ENCODE measurements at places on chromosomes 1 and 21.

GRCh38 chr1:38129473-38129872, 82.9 kb upstream of the POU3F1 start:
- DNase-seq = no peak

DNA sequence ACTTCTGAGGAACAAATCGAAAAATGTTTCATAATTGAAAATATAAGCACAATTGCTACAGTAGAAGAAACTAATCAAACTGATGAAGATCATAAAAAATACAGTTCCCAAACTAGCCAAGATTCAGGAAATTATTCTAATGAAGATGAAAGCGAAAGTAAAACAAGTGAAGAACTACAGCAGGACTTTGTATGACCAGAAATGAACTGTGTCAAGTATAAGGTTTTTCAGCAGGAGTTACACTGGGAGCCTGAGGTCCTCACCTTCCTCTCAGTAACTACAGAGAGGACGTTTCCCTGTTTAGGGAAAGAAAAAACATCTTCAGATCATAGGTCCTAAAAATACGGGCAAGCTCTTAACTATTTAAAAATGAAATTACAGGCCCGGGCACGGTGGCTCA, 30.6 kb downstream of the IFNAR1 start:
- no peak for DNase-seq

DNA sequence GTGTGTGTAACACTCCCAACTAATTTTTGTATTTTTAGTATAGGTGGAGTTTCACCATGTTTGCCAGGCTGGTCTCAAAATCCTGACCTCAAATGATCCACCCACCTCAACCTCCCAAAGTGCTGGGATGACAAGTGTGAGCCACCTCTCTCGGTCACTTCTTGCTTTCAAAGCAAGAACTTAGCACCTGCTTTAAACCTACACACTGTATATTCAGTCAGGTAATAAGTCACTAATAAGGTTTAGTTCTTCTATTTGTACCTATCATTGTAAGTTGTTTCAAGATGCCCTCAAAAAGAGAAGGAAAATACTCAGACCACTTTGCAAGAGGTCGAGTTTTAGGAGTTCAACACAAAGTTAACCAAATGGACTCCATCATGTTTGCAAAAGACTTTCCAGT, 431.3 kb downstream of the MRPL39 start:
- no peak for DNase-seq

GRCh38 chr1:156893048-156893953, at the start of gene PEAR1:
Gene PEAR1, plus strand, starts transcription at chr1:156893718. Its CDS starts 10,209 bp downstream, at chr1:156903927.
- DNase-seq = no peak

GRCh38 chr21:15667010-15667409, 62.8 kb upstream of the USP25 start:
- DNase-seq = no peak

GRCh38 chr1:226681652-226682493, 57.2 kb downstream of the ITPKB start:
- no peak for DNase-seq

DNA sequence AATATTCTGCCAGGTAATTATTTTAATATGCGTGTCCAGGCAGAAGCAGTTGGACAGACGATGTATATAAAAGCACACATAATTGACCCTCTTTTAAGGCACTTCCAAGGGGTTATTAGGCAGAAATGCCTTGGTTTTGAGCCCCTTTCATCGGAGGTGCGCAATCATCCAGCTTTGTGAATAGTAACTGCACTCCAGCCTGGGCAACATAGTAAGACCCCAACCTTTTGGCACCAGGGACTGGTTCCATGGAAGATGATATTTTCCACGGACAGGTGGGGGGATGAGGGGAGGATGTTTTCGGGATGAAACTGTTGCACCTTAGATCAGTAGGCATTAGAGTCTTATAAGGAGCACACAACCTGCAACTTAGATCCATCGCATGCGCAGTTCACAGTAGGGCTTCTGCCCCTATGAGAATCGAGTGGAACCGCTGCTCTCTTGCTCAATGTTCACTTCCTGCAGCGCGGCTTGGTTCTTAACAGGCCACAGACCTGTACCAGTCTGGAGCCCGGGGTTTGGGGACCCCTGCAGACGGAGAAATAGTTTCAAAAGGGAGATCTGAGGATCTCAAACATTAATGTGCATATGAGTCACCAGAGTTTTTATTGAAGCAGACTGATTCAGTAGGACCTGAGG, 1.8 kb upstream of the MCOLN2 start:
- peak; percentile 43 for DNase-seq

GRCh38 chr1:167431261-167431908, 86.9 kb downstream of the CD247 start:
- no peak for DNase-seq

- DNase-seq = no peak
These were observed 3.5 kb downstream of the PLPP3 start for GRCh38 chr1:56575865-56576264.

DNA sequence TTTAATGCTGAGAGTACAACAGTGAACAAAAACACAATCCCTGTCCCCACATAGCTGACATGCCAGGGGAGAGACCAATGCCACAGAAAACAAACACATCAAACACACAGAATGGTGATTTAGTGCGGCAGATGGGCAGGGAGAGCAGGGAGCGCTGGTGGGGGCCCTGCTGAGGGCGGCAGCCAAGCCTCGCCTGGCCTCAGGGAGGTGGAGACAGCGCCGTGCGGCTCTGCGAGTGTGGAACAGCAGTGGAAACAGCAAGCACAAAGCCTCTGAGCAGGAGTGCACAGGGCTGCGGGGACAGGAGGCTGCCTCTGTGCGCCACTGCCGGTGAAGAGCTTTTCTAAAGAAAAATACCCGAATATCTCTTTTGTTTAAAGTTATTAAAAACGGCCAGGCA, 17.0 kb downstream of the MCM3AP start:
- DNase-seq = no peak

- no peak for DNase-seq
These were observed 87.3 kb downstream of the JAK1 start for GRCh38 chr1:64878931-64879611.

DNA sequence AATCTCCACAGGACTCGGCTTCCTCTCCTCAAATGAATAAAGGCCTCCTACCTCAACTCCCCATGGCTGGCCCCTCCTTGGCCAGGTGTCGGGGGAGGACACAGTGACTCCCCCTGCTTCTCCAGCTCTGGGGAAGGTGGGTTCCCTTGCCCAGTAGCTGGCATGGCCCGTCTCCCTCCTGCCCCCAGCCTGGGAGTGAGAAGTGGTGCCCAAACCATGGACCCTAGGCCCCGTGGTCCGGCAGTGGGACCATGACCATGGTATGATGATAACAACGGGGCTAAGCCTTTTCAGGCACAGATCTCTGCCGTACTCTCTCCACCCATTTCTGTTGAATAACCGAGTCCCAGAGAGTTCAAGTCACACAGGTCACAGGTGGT, 11.2 kb downstream of the PLA2G2F start:
- DNase-seq = no peak

DNA sequence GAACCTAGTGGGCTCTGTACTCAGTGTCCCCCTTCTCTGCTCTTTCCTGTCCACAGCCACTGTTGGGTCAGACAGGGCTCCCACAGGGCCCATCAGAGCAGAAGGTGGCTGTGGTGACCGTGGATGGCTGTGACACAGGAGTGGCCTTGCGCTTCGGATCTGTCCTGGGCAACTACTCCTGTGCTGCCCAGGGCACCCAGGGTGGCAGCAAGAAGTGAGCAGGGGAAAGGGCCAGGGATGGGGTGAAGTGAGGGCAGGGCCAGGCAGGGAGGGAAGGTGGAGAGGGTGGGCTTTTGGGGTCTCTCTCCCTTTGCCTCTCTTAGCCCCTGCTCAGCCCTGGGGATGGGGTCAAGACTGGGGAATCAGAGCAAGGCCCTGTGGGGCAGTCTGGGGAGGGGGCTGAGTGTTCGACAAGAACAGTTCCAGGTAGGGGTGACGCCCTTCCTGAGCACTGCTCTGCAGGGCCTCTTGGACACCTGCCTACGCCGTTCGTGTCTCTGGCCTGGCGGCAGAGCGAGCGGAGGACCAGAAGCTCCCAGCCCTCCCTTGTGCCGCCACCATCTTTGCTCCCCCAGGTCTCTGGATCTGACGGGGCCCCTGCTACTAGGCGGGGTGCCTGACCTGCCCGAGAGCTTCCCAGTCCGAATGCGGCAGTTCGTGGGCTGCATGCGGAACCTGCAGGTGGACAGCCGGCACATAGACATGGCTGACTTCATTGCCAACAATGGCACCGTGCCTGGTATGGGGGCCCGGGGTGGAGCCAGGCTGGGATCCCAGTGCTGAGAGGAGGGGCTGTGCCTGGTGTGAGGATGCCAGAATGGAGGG, 13.1 kb downstream of the CELSR2 start:
- no peak for DNase-seq

DNA sequence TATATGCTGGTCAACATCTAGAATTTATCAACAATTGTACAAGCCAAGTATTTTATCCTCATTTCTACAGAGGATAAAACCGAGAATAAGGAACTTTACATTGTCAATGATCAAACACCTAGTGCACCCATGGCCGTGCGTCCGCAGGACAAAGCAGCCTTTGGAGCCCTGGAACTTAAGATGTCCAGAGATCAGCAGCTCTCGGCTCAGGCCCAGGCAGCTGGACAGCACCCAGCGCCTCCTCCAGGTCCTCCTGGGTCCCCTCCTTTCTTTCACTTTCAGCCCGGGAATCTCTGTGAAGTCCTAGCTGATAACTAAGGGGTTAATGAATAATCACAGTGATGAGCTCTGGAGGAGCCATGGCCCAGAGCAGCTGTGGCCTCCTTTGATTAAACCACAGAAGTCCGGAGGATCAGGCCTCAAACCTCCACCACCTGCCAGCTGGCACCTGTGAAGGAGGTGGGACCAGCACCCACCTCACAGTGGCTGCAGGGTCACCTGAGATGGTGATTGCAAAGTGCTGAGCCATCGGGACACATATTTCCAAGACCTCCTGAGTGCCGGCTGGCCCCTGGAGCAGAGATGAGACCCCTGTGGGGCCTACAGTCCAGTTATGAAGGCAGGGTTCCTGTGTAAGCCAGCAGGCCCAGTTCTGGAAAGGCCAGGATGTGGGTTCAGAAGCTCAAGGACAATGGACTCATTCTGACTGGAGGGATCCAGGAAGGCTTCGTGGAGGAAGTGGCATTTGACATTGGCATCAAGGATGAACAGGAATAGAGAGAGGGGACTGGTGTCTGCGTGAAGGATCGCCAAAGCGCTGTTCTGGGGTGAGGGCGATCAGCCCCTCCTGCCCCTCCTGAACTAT, 11.6 kb upstream of the SAMD11 start:
- DNase-seq = peak; percentile 1

DNA sequence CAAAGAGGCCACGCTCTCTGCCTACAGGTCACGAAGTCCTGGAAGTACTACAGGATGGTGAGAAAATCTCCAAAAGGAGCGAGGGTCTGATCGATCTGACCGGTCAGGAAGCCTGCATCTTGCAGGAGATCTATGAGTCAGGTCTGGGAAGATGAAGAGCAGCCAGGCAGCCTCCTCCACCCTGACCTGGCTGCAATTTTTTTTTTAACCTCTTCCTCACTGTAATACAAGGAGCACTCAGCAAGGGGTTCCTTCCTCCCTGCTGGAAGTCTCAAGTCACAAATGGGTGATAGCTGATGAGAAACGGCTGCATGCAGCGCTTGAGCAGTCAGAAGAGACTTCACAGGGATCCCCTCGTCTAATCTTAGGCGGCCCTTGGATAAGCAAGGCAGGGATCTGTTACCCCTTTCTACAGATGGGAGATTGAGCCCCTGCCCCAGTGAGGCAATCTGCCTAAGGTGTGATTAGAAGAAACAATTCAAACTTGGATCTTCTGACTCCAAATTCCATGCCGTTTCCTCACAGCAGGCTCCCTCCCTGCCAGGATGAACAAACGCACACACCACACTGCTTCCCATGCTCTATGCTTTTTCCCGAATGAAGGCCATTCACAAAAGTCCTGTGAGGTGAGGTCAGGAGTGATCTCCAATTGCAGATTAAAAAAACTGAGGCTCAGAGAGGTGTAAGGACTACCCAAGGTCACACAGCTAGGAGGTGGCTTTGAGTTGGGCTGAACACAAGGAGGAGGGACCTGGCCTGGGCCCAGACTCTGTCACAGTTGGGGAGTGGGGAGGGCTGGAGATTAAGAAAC, 48.3 kb downstream of the ECE1 start:
- DNase-seq = no peak

GRCh38 chr21:46156678-46157077, 1.3 kb upstream of the FTCD start:
- DNase-seq = no peak

- no peak for DNase-seq
These were observed 8.6 kb upstream of the EPHA2 start for GRCh38 chr1:16164213-16165072.

- DNase-seq = no peak
These were observed 57.9 kb downstream of the LACTBL1 start for GRCh38 chr1:22914633-22915217.

GRCh38 chr1:15083578-15083977, 70.0 kb upstream of the TMEM51 start:
- DNase-seq = no peak

DNA sequence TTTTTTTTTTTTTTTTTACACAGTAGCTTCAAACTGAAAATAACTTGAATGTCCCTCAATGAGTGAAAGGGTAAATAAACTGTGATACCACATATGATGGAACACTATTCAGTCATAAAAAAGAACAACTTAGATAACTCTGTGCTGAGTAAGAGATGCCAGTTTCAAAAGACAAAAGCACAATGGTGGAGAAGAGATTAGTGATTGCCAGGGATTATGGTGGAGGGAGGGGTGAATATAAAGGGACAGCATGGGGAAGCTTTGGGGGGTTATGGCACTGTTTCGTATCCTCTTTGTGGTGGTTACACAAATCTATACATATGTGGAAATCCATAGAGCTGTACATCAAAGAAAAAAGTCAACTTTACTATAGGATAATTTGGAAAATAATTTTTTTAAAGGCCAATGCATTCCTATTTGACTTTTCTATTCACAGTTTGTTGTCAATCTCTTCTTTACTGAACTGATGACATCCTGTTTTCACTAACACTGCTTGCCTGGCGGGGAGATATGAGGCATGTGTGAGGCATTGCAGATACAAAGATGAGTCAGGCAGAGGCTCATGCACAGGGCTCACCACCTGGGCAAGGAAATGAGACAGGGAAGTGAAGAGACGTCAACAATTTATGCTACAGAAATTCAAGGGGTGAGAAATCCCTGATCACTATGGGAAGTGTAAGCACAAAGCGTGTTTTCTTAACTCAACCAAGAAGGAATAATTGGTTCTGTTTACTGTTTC, 302.7 kb downstream of the DUSP10 start:
- peak; percentile 72 for DNase-seq

- no peak for DNase-seq
These were observed 18.3 kb upstream of the NPHP4 start for GRCh38 chr1:6010554-6010953.

DNA sequence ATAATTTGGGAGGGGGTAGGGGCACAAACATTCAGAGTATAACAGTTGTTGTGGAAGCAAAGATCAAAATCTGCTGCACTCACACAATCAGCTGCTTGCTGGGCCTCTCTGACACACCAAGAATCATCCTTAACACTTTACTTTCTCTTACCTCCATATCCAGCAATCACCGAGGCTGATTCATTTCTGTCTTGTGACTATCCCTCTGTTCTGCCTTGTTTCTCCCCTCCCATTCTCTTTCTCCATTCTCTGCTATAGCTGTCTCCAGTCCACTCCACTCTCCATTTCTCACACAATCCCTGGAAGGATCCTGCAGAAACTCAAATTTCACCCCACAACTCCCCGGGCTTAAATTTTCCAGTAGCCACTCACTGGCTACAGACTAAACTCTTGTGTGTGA, 91.8 kb upstream of the NGF start:
- no peak for DNase-seq

GRCh38 chr1:87759421-87760087, 430.9 kb downstream of the LMO4 start:
- no peak for DNase-seq

- no peak for DNase-seq
These were observed 74.9 kb downstream of the PUM1 start for GRCh38 chr1:30990591-30990990.
